ENCODE measurements at places on chromosomes 4 and X. TPM values are rescaled to one million over a fixed set of nuclear protein-coding genes. Genes with fewer than 3 reads are reported as not detected.

The WDR17 gene
- total RNA-seq: 0.98 TPM

The CFAP99 gene
- total RNA-seq: not detected

The KCNIP4 gene
- total RNA-seq: 0.38 TPM

The LDB2 gene
- total RNA-seq: 3.2 TPM

The STARD8 gene
- 4.1 TPM for total RNA-seq

The NUP62CL gene
- 1.8 TPM for total RNA-seq

The ABCD1 gene
- total RNA-seq: 22.2 TPM

The FRMPD4 gene
- not detected for total RNA-seq

The NPY1R gene
- 38.8 TPM for total RNA-seq

The PABPC1L2B gene
- total RNA-seq: not detected

The RHOXF2B gene
- total RNA-seq: not detected

The PGM2 gene
- total RNA-seq: 24.6 TPM

The SORBS2 gene
- total RNA-seq: 3.7 TPM

The CENPVL1 gene
- not detected for total RNA-seq

The MND1 gene
- total RNA-seq: 1.4 TPM

The CBLL2 gene
- total RNA-seq: not detected

The BEX5 gene
- 0.16 TPM for total RNA-seq

The RHOXF1 gene
- not detected for total RNA-seq

The DMRTC1B gene
- total RNA-seq: not detected

The HTR2C gene
- not detected for total RNA-seq

The TLR10 gene
- total RNA-seq: not detected

The MAB21L2 gene
- total RNA-seq: 3.7 TPM

The YY2 gene
- 1.8 TPM for total RNA-seq

The USP17L11 gene
- not detected for total RNA-seq

The F8A2 gene
- total RNA-seq: not detected

The MXRA5 gene
- total RNA-seq: 25.9 TPM

The NXF2B gene
- not detected for total RNA-seq

The CRMP1 gene
- total RNA-seq: 6.6 TPM

The ADH1C gene
- not detected for total RNA-seq

The PRSS12 gene
- 0.65 TPM for total RNA-seq

The HSFX1 gene
- total RNA-seq: 0.81 TPM

The SRPX2 gene
- 1.8 TPM for total RNA-seq

The GLUD2 gene
- 0.51 TPM for total RNA-seq

The PABPC5 gene
- 0.76 TPM for total RNA-seq

The NUDT10 gene
- 4.2 TPM for total RNA-seq

The ADH6 gene
- total RNA-seq: 0.13 TPM

The NLGN3 gene
- 0.89 TPM for total RNA-seq

The SFRP2 gene
- total RNA-seq: 0.16 TPM

The TSC22D3 gene
- total RNA-seq: 277 TPM

The RAI2 gene
- under 0.01 TPM for total RNA-seq

The C4orf36 gene
- 1.5 TPM for total RNA-seq

The GPR173 gene
- total RNA-seq: 3.9 TPM

The LONRF3 gene
- total RNA-seq: 1.9 TPM

The NHSL2 gene
- total RNA-seq: 2.8 TPM

The CAPN6 gene
- 0.13 TPM for total RNA-seq

The ANOS1 gene
- 1.6 TPM for total RNA-seq
